Activated naive CD8-positive, alpha-beta T cell treated with anti-CD3 and anti-CD28 coated beads, Interleukin-2, amount 50 U/mL, for 24 hours (primary cell): ENCODE measurements at places on chromosomes 7 and 10.

DNA sequence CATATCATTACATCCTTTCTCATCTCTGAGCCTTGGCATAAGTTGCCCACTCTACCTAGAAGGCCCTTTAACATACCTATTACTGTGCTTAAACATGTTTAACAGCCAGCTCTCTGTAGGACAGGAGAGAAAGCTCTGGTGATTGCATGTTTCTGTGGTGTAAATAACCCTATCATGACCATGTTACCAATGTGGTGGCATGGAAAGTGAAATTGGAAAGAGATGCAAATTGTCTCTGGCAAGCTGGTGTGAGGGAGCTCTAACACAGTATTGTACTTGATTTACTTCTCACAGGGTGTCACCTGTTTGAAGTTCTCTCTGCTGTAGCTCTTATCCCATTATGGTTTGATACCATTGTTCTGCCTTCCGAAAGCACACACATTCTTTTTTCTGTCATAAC is 231.8 kb upstream of the DKK1 start:
- no peak for DNase-seq

DNA sequence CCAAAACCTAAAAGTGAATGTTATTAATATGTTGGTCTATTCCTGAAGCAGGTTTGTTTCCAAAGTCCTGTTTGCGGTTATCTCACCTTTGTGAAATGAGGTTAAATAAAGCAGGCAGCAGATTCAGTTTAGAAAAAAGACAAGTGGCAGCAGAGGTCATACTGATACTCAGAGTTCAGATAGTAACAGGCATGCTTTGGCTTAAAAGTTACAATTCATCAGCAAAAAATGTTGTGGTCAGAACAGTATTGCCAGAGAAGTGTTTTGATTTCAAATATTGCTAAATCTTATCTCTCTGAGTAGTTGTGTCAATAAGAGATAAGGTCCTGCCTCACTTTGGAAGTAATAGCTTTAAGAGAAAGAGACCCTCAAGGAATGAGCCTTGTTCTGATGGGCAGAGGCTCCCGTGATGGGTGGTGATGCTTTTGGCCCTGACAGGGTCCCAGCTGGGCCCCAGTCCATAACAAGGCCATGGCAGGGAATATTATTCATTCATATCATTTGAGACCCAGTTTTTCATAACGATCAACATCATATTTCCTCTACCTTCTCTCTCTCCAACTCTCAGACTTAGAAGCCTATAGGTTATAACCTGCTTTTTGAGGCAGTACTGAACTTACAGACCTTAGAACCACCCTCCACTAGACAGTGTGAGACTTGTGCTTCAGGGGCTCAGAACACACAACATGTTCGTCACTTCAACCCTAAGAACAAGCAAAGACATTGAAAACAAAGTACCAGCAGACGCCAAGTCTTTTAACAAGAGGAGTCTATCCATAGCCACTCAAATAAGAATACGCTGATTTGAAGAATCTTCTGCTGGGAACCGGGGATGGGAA is 58.5 kb upstream of the AHR start:
- no peak for DNase-seq

- DNase-seq, result no peak
Observed at GRCh38 chr10:22427890-22428571, 82.7 kb downstream of the SPAG6 start.

DNA sequence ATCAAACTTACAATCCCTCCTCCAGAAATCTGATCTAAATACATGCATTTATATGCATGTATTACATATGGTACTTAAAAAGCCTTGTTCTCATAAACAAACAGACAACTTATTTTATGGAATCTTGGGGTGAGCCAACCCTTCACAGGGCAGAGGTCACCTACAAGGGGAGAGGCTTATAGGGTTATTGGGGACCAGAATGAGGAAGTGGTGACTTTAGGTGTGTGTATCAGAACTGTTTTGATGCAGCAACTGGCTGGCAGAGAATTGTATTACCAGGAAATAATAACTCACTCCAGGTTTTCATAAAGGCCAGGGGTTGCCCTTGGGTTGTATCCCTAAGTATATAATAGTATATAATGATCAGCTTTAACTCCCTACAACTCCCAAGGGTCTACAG is 91.1 kb downstream of the SVIL start:
- no peak for DNase-seq
